ENCODE measurements at places on chromosomes 2 and 18.

GRCh38 chr2:37645362-37645761 is 26.1 kb downstream of the CDC42EP3 start:
- DNase-seq, result no peak

- no peak for DNase-seq
Measured at GRCh38 chr2:196253116-196253480, 81.7 kb upstream of the STK17B start.

- DNase-seq, result no peak
Measured at GRCh38 chr2:171762879-171763573, 75.8 kb downstream of the DYNC1I2 start.

GRCh38 chr2:67777836-67778429 is 284.9 kb downstream of the C1D start:
- DNase-seq, result no peak

GRCh38 chr18:80006724-80007123 is 18.4 kb upstream of the TXNL4A start:
- DNase-seq, result no peak

DNA sequence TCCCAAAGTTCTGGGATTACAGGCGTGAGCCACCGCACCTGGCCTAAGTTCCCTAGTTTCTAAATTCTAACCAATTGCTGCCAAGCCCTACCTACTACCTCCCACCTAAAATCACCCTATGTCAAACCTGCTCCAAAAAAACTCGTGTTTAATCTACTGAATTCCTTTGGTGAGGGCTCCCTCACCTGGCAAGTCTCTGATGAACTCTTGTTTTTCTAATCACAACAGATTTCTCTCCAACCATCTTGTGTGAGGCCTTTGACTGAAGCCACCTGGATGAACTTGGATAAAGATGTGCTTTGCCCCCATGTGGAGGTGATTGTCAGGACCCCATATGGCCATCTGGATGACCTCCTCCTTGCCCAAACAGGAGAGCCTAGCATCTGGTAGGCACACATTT is 17.4 kb upstream of the SLC35G4 start:
- no peak for DNase-seq

DNA sequence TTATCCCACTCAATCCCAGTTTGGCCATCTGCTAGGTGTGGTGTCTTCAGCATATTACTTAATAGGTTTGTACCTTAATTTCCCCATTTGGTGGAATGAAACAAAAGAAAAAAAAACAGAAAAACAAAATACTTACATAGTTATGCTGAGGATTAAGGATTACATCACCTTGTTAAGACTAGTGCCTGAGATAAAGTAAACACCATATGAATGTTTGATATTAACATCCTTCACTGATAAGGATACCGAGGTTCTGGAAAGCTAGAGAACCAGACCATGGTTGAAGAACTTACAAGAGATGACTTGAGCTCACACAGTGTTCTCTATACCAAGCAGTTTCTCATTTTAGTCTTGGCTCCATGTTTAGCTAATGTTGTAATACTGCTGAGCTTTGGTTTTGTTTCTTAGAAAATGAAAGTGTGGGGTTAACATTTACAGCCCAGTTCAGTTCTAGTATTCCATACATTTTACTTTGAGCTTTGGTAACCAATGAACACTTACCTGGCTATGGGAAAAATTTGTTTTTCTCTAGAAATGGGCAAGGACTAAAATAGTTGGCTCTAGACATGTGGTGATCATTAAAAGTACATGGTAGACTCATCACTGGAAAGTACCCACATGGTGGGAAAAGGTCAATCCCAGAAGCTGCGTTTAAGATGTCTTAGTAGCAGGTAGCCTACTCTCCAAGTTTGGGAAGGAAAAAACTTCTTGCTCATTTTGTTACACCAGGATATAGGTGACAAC is 5.8 kb upstream of the GPD2 start:
- no peak for DNase-seq

Data from stimulated activated CD8-positive, alpha-beta memory T cell treated with anti-CD3 and anti-CD28 coated beads, Interleukin-4, amount 100 ng/mL, for 24 hours (primary cell).